Hepatocyte (in vitro differentiated cells): ENCODE measurements at places on chromosomes 5 and 9.

GRCh38 chr5:125263356-125263755, 516.9 kb upstream of the ZNF608 start:
- no peak for DNase-seq

GRCh38 chr9:91101611-91102168, 260.0 kb downstream of the AUH start:
- no peak for DNase-seq

GRCh38 chr5:96228408-96228807, 204.6 kb downstream of the PCSK1 start:
- no peak for DNase-seq

DNA sequence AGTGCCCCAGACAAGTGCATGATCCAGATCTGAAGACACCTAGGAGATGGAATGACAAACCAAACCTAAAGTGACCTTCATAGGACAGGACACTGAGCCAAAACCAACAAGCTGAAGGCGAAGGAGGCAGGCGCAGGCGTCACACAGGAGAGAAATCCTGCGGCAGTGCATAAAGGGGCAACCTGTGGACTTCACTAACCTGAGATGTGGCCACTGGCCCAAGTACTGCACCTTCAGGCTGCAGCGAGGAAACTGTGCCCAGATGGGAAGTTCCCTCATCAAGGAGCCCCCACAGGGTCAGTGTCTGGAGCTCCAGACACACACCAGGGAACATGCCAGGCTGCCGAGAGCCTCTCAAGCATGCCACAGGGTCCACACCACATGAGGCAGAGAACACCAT, 3.7 kb downstream of the IPPK start:
- no peak for DNase-seq

GRCh38 chr5:83530193-83530592, 58.6 kb downstream of the VCAN start:
- DNase-seq, result no peak

- no peak for DNase-seq
Observed at GRCh38 chr5:54861212-54861894, 124.0 kb downstream of the ESM1 start.

- no peak for DNase-seq
Observed at GRCh38 chr5:55377810-55378209, 70.0 kb downstream of the MTREX start.
